ENCODE measurements at places on chromosomes 6 and 20. TPM values are rescaled to one million over a fixed set of nuclear protein-coding genes. Genes with fewer than 3 reads are reported as not detected.

The ANGPT4 gene
- not detected for total RNA-seq

The OLIG3 gene
- total RNA-seq, result not detected

The STMND1 gene
- total RNA-seq, result not detected

The DBNDD2 gene
- 3.6 TPM for total RNA-seq

DNA sequence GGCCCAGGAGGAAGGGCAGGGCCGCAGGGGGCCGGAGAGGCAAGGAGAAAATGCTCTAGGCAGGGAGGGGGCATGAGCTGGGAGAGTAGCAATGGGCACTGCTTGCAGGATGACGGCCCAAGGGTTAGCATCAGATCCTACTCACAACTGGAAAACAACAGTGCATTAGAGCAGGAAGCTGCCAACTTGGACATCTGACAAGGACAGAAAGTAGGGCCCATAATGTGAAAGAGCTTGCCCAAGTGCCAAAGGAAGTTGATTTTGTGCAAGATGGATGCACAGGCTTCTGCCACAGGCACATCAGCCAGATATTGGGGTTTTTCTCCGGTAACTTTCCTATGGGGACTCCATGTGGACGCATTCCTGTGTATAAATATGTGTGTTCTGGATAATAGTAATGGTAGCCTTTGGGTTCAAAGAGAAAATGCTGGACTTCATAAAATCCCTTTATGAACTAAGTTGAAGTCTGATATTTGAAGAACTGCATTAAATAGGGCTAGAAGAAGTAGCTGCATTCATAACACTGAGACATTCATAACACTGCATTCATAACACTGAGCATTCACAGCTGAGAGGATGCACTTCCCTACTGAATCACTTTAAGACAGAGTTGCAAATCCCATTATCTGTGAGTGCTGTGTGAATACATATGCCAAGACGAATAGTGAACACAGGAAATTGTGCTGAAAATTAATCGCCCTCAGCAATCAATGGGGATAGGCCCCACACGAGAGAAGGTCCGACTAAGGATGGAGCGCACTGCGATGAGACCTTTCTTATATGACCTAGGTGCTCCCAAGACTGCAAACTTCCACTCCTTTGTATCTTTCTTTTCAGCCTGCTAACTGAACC, 235.6 kb upstream of the PRDM1 start:
- DNase-seq, result no peak
- no peak overlapping the region for H3K27ac ChIP-seq
- H3K36me3 ChIP-seq, result no peaks in the 10 kb centered on the region
- no peaks in the 10 kb centered on the region for H3K27me3 ChIP-seq

GRCh38 chr6:147603392-147604081, 95.0 kb downstream of the SAMD5 start:
- H3K27me3 ChIP-seq, result no peaks in the 10 kb centered on the region
- H3K27ac ChIP-seq, result no peak overlapping the region
- no peak overlapping the region for H3K4me3 ChIP-seq
- DNase-seq, result no peak
- no peaks in the 10 kb centered on the region for H3K36me3 ChIP-seq

DNA sequence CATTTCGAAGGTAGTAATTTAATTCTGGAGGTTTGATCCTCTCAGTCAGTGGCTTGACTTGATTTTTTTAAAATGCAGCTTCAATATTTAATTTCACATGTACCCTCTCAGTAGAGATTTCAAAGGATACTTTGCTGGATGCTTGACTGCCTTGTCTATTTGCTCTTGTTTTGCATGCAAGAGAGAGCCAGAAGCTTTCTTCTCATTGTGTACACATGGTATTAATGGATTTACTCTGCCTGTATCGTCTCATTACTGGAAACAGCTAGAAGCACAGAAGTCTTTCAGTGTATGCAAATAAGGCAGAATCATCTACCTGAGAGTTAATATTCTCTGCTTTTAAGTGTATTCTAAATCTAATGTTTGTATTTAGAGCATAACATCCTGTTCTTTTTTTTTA, 84.3 kb upstream of the FOXO3 start:
- no peak for DNase-seq
- no peak overlapping the region for H3K27ac ChIP-seq
- no peak overlapping the region for H3K4me3 ChIP-seq
- no peaks in the 10 kb centered on the region for H3K27me3 ChIP-seq

Measured in B cell (primary cell).